HFFc6 (cell line): ENCODE measurements at places on chromosomes 13 and 19. TPM values are rescaled to one million over a fixed set of nuclear protein-coding genes. Genes with fewer than 3 reads are reported as not detected.

PLIN5 gene
- not detected in 3 replicates for total RNA-seq

TEKTIP1 gene
- total RNA-seq, result 0.25 to 0.48 TPM (median 0.43 TPM) in 3 replicates

ZNF729 gene
- total RNA-seq, result not detected in 3 replicates

THSD8 gene
- total RNA-seq, result 14.1 to 22.7 TPM (median 17.4 TPM) in 3 replicates

HPN gene
- not detected in 3 replicates for total RNA-seq

EEF2 gene
- 2,463 to 2,726 TPM (median 2,555 TPM) in 3 replicates for total RNA-seq

GNG8 gene
- total RNA-seq, result not detected in 3 replicates

FGF22 gene
- 0.21 TPM in 1 of 3 replicates, not detected in the others for total RNA-seq

SH2D3A gene
- total RNA-seq, result not detected in 3 replicates

ZNF358 gene
- 32.6 to 36.7 TPM (median 34.8 TPM) in 3 replicates for total RNA-seq

LGALS7B gene
- not detected in 3 replicates for total RNA-seq

STAP2 gene
- 0.41 to 2.1 TPM (median 0.80 TPM) in 3 replicates for total RNA-seq

DNA sequence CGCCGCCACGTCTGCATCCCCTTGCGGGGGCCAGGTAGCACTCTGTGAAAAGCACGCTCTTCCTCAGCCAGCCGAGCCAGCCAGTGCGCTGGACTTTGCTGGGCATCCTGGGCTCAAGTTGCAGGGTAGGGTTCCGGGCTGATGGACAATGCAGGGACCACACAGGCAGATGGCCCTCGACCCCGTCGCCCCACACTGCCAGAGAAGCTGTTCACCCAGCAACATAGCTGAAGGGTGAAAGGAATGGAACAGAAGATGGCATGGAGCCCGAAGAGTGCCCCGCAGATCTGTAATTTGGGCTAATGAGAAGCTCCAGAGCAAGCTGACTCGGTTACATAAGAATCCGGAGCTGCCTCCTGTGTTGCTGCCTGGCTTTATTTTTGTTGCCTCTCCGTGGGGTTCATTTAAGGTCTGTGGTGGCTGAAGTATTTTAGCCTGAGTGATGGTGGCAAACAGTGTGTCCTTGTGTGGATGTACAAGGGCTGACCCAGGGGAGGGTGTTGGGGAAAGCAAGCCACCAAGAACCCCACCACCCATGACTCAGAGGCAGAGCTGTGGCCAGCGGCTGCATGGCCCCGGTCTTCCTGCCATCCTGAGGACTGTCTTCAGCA lies 105.8 kb downstream of the SOX1 start:
- no peak for DNase-seq

DNA sequence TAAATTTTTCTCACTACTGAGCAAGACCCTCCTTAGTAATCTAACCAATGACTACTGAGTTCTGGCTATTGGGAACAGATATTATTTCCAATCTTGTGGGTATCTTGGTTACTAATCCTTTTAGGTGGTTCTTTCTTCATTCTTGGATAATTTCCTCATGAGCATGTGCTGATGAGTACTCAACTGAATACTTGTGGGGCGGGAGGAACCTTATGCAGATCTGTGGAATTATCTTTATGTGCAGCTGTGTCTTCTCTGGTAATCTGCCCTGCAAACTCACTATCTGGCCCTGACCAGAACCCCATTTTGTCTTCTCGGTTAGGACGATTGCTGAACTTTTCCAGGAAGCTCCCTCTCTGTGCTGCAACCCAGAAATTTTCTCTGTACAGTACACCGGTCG lies 89.7 kb upstream of the TRPC4 start:
- DNase-seq, result no peak

GRCh38 chr13:80572923-80573316 lies 232.0 kb upstream of the SPRY2 start:
- DNase-seq, result no peak

DNA sequence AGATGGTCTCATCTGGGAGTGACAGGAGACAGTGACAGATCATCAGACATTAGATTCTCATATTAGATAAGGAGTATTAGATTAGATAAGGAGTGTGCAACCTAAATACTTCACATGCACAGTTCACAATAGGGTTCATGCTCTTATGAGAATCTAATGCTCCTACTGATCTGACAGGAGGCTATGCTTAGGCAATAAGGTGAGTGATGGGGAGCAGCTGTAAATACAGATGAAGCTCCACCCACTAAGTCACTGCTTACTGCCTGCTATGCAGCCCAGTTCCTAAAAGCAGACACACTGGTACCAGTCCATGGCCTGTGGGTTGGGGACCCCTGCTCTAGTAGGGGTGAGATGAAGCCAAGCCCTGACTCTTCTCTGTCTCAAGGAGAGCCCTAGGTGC lies 10.0 kb upstream of the IGFL3 start:
- DNase-seq, result no peak

DNA sequence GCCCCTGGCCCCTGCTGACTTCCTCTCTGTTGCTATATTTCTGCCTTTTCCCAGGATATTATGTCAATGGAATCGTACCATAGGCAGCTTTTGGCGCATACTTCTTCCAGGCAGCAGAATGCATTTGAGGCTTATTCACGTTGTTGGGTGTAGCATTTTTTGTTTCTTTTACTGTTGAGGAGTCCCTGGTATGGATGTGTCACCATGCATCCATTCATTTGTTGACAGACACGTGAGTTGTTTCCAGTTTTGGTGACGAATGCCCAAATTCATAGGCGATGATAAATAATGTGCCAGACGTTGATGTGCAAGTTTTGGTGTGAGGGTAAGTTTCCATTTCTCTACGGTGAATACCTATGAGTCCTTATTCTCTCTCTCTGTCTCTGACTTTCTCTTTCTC lies 5.0 kb downstream of the NFILZ start:
- peak; percentile 17 for DNase-seq

GRCh38 chr13:110286833-110287819 lies 19.8 kb downstream of the COL4A1 start:
- no peak for DNase-seq

- no peak for DNase-seq
Measured at GRCh38 chr19:38727868-38728660, 16.2 kb downstream of the CAPN12 start.

- DNase-seq, result no peak
Measured at GRCh38 chr13:84962141-84962750, 837.0 kb downstream of the SLITRK6 start.

GRCh38 chr19:50204811-50205675 lies 1.6 kb downstream of the MYH14 start:
- DNase-seq, result no peak

- no peak for DNase-seq
Measured at GRCh38 chr13:26475176-26476110, 82.0 kb upstream of the WASF3 start.

DNA sequence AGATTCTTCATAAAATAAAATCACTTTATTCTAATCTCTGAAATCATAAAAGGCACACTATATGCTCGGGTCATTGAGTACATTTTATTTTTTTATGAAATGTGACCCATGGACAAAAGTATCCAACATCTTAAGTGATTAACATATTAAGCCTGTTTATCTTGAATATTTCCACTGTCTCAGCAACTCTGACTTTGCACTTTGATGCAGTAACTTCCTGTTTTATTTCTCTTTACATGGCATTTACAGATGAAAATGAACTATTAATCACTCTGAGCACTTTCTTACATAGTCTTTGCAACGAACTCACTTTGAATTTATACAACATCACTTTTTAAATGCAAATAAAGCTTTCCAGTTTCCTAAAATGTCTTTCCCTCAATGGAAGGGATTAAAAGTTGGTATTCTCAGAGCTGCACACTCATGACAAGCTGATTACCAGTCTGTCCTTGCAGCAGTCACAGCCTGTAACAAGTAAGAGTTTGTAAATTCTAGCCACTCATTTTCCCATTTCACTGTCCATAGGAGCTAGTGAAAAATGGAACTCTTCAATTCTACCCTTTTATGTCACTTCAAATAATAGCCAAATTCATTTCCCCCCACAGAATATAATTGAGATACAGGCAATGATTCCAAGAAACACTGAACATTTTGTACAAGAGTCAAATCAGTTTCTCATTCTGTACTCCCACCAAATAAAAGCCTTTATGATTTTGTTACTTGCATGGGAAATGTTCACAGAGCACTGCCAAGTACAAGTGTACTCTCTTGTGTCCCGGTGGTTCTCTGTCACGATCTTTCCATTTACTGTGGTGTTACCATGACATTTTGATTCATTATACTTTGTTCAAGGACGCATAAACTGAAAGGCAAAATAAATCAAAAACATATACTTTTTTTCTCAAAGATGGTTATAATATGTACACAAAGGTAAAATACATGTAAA lies 1968.9 kb downstream of the PCDH9 start:
- no peak for DNase-seq

DNA sequence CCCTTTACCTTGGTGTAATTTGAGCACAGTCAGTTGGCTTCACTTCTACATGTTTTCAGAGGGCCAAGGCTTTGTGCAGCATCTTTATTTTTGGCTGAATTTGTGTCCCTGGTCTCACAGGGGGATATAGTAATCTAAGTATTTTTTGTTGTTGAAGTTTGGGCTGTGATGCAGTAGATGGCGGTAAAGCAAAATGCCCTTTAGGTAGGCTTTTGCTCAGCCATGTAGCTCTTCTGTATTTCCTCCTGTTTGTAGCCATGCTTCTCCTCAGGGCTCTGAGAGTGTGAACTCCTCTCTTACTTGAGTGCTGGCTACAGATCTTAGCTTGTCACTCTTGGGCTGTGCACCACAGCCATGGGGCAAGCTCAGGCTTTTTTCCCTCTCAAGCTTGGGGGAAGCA lies 328.6 kb downstream of the SLITRK5 start:
- DNase-seq, result no peak

GRCh38 chr19:52748336-52748950 lies 13.6 kb upstream of the ZNF611 start:
- peak; percentile 33 for DNase-seq

DNA sequence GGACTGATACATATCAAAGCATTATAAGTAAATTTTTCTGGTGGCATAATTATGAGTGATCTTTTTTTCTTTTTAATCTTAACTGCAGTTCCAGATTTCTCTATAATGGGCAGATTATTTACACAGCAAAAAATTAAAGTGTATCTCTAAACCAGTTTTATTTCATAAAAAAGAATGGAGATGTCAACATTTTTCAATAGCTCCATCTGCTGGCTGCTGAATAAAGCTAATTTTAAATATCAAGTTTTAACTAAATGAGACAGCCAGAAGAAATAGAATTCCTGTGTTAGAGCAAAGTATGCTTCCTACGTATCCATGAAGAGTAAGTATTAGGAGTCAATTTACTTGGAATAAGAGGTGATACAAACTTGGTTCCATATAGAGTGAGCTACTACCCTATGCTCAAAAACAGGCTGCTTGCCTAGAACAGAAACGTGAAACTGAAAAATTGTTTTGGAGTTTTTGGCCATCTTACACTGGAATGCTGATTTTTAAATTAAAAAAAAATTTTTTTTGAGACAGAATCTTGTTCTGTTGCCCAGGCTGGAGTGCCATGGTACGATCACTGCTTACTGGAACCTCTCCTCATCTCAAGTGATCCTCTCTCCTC lies 5.0 kb upstream of the PDS5B start:
- DNase-seq, result peak; percentile 54

DNA sequence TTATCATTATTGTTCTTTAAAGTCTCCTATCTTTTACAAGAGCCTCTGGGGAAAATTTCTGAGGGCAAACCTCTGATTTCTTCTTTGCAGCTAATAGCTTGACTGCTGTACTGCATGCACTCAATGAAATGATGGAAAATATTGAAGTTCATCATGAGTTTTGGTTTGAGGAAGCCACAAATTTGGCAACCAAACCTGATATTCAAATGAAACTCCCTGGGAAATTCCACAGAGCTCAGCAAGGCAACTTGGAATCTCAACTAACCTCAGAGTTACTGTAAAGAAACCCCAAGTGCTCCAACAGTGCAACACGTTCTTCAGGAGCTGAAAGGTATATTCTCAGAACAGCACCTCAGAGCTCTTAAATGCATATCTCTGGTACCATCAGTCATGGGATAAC lies 14.2 kb upstream of the RNF6 start:
- DNase-seq, result no peak

- DNase-seq, result no peak
Measured at GRCh38 chr19:48633148-48634035, 3.8 kb downstream of the DBP start.
